ENCODE measurements at places on chromosomes 11 and 22. TPM values are rescaled to one million over a fixed set of nuclear protein-coding genes. Genes with fewer than 3 reads are reported as not detected.

ME3 gene
- 0.92 TPM for total RNA-seq

MCHR1 gene
- 6.6 TPM for total RNA-seq

HPX gene
- 1.4 TPM for total RNA-seq

CDON gene
- total RNA-seq: 25.2 TPM

TMA7B gene
- total RNA-seq: 1.0 TPM

IGLL1 gene
- total RNA-seq: not detected

SAA4 gene
- total RNA-seq: not detected

MAP6 gene
- total RNA-seq: 0.26 TPM

CHADL gene
- total RNA-seq: 1.2 TPM

TBX1 gene
- total RNA-seq: 0.56 TPM

- H3K4me3 ChIP-seq: no peak overlapping the region
- no peak for DNase-seq
- H3K27me3 ChIP-seq: no peaks in the 10 kb centered on the region
- no peaks in the 10 kb centered on the region for H3K36me3 ChIP-seq
- H3K27ac ChIP-seq: no peak overlapping the region
Measured at GRCh38 chr11:71951741-71952310, 23.0 kb downstream of the RNF121 start.

DNA sequence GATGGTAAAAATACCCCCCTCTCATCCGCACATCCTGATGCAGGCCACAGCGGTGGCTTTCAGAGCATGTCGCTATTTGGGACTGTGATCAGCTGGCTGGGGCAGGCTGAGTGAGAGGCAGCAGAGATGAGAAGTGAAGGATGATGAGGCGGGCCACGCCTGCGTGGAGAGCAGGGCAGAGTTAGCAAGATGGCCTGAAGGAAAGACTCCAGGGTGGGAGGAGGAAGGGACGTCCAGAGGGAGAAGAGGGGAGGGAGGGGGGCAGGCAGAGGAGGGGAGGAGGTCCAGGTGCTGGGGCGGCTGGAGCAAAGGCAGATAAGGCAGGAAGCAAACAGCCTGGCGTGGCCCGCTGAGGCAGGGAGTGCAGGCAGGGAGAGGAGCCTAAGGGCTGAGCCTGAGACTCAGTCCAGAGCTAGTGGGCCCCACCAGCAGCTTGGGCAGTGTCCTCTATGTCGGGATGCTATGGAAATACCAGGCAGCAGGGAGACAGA is 29.1 kb downstream of the LRFN4 start:
- no peak overlapping the region for H3K27ac ChIP-seq
- no peak overlapping the region for H3K4me3 ChIP-seq
- H3K36me3 ChIP-seq: no peaks in the 10 kb centered on the region
- DNase-seq: no peak
- H3K27me3 ChIP-seq: peaks cover 6% of the 10 kb centered on the region
- H3K4me1 ChIP-seq: peaks cover 7% of the 10 kb centered on the region

GRCh38 chr11:114522818-114523217 is 36.9 kb downstream of the NXPE1 start:
- peaks cover 5% of the 10 kb centered on the region for H3K4me1 ChIP-seq
- no peaks in the 10 kb centered on the region for H3K27me3 ChIP-seq
- no peak overlapping the region for H3K27ac ChIP-seq

DNA sequence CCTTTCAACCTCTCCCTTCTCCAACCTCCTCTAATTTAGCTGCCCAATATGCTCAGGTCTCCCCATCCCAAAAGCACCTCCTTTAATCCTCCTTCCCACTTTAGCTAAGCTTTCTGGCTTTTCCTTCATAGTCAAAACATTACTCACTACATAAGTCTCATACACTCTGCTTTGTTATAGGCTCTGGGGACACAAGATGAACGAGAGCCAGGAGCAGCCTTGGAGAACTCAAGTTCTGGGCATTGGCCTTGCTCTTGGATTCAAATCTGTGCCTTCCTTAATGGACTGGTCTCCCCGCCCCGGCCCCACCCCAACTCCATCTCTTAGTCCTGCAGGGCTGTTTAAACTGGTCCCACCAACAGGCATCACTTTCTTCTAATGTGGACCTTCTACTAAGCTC is 11.4 kb upstream of the HPX start:
- H3K4me3 ChIP-seq: no peak overlapping the region
- DNase-seq: no peak
- H3K27ac ChIP-seq: no peak overlapping the region
- H3K4me1 ChIP-seq: no peaks in the 10 kb centered on the region

DNA sequence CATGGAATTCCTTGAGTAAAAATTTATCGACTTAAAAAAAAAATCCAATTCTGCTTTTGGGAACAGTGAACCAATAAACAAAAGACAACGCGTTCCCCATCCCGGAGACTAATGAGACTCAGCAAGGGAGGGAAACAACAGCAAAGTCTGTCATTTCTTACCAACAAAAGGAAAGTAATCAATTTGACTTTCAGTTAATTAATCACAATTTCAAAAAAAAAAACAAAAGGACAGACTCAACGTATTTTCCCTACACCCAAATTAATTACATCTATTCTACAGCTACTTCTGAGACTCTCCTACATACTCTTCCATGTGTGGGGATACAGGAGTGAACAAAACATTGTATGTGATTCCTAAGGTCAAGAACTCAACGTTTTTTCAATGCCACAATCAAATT is 1.9 kb downstream of the RDX start:
- H3K36me3 ChIP-seq: no peaks in the 10 kb centered on the region
- no peak for DNase-seq
- H3K27ac ChIP-seq: peak overlapping the region; percentile 46
- peaks cover 3% of the 10 kb centered on the region for H3K27me3 ChIP-seq
- peaks cover 43% of the 10 kb centered on the region for H3K4me1 ChIP-seq
- H3K4me3 ChIP-seq: peak overlapping the region; percentile 96

DNA sequence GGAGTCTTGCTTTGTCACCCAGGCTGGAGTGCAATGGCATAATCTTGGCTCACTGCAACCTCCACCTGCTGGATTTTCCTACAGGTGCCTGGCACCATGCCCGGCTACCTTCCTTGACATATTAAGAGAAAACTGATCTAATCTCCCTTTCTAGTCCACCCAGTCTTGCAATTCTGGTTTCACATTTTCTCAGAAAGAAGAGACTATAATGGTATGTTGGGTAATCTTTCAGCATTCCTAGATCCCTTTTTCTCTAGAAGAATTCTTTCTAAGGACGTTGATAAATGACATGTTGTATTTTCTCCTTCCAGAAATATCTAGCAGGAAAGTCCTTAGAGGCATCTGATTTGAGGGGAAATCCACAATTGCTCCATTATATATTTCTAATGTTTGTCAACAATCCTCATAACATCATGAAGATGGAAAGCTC is 10.4 kb upstream of the HSPA8 start:
- no peaks in the 10 kb centered on the region for H3K27me3 ChIP-seq
- DNase-seq: no peak
- H3K4me1 ChIP-seq: peaks cover 5% of the 10 kb centered on the region
- no peak overlapping the region for H3K4me3 ChIP-seq

DNA sequence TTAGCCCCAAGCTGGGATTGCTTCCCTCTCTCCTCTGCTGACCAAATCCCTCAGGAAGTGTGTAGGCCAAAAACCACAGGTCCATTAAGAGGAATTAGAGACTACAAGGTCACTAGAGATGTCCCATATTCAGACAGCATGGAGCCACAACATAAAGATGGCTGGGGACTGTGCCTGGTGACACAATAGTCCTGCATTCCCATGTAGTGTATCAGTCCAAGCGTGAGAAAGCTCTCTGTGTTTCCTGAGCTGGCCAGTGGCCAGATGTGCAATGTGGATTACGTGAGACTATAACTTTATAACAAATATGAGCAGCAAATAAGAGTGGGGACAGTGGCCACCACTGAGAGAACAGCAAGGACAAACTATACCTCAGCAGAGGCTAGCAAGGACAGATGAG is 7.6 kb upstream of the MS4A10 start:
- no peak overlapping the region for H3K27ac ChIP-seq
- H3K27me3 ChIP-seq: peaks cover 5% of the 10 kb centered on the region
- no peak overlapping the region for H3K4me3 ChIP-seq
- H3K4me1 ChIP-seq: no peaks in the 10 kb centered on the region

DNA sequence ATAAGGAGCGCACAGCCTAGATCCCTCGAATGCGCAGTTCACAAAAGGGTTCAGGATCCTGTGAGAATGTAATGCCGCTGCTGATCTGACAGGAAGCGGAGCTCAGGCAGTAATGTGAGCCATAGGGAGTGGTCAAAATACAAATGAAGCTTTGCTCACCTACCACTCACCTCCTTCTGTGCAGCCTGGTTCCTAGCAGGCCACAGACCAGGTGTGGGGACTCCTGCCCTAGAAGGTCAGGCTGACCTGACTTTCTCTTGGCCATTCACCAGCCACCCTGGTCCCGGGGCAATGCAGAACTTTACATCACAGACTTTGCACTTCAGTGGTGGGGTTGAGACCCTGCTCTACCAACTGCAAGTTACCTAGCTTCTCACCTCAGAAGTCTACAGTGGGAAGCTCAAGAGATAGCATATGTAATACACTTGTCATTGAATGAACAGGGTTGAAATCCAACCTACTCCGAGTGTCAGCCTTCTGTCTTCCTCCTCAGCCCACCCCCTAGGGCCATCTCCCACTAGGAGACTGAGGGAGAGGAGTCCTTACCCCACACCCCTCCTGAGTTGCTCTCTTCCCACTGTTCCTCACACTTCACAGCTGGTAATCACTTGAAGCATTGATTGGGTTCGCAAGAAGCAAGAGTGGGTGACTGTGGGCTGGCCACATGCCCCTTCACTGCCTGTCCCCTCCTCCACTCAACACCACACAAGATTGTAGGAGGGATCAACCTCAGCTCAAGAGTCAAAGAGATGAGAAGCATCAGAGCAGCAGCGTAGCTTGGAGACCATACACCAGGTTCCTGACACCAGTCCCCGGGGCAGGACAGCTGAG is 2.0 kb upstream of the KCNJ1 start:
- no peaks in the 10 kb centered on the region for H3K36me3 ChIP-seq
- H3K4me1 ChIP-seq: peaks cover 3% of the 10 kb centered on the region
- no peak overlapping the region for H3K27ac ChIP-seq
- no peak overlapping the region for H3K4me3 ChIP-seq
- H3K27me3 ChIP-seq: peaks cover 4% of the 10 kb centered on the region

DNA sequence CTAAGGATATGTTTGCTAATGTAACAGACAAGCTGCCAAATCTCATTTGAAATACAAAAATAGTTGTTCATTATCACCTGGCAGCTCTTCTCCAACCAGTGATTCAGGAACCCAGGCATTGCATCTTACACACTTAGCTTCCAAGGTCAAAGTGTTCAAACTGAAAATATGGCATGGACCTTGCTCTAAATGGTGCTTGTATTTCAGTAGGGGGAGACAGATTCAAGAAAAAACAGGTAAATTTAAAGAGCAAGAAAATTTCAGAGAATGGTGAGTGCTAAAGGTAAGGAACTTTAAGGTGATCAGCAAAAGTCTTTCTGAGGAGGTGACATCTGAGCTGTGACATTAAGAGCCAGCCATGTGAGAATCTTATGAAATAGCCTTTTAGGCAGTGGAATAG is 82.8 kb upstream of the E2F8 start:
- no peak overlapping the region for H3K27ac ChIP-seq
- H3K36me3 ChIP-seq: no peaks in the 10 kb centered on the region
- no peak overlapping the region for H3K4me3 ChIP-seq
- H3K27me3 ChIP-seq: peaks cover 2% of the 10 kb centered on the region
- no peaks in the 10 kb centered on the region for H3K4me1 ChIP-seq
- DNase-seq: no peak

- no peak overlapping the region for H3K4me3 ChIP-seq
- H3K27ac ChIP-seq: no peak overlapping the region
- H3K27me3 ChIP-seq: peaks cover 3% of the 10 kb centered on the region
- peaks cover 13% of the 10 kb centered on the region for H3K4me1 ChIP-seq
- peaks cover 13% of the 10 kb centered on the region for H3K36me3 ChIP-seq
- no peak for DNase-seq
Measured at GRCh38 chr22:41540006-41540315, 4.3 kb downstream of the POLR3H start.

DNA sequence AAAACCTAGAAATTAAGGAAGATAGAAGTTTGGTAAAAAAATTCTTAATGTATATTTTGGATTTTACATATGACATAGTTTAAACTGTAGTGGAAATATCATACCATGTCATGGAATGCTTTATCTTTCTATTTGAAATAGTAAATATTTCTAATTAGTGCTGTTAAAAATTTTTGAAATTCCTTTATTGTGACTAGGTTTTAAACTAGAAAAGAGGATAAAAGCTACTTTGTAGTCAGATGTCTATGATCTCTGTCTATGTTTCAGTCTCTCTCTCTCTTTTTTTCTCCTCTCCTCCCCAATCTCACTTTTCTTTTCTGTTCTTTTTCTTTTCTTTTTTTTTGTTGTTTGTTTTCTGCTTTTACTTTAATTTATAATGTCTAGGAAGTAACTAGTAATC is 226.2 kb downstream of the TMEM135 start:
- peak overlapping the region; percentile 67 for H3K27ac ChIP-seq
- H3K4me3 ChIP-seq: no peak overlapping the region
- H3K27me3 ChIP-seq: peaks cover 6% of the 10 kb centered on the region
- peaks cover 30% of the 10 kb centered on the region for H3K4me1 ChIP-seq
- DNase-seq: no peak

GRCh38 chr22:21960200-21961126 is 7.8 kb upstream of the PPM1F start:
- peak overlapping the region; percentile 9 for H3K27ac ChIP-seq
- no peak overlapping the region for H3K4me3 ChIP-seq
- peaks cover 22% of the 10 kb centered on the region for H3K36me3 ChIP-seq
- H3K27me3 ChIP-seq: peaks cover 14% of the 10 kb centered on the region
- H3K4me1 ChIP-seq: no peaks in the 10 kb centered on the region
- no peak for DNase-seq

- peaks cover 7% of the 10 kb centered on the region for H3K27me3 ChIP-seq
- no peak overlapping the region for H3K4me3 ChIP-seq
- H3K27ac ChIP-seq: no peak overlapping the region
- H3K36me3 ChIP-seq: peaks cover 15% of the 10 kb centered on the region
- DNase-seq: no peak
Measured at GRCh38 chr11:898143-898511, 12.5 kb downstream of the CHID1 start.

DNA sequence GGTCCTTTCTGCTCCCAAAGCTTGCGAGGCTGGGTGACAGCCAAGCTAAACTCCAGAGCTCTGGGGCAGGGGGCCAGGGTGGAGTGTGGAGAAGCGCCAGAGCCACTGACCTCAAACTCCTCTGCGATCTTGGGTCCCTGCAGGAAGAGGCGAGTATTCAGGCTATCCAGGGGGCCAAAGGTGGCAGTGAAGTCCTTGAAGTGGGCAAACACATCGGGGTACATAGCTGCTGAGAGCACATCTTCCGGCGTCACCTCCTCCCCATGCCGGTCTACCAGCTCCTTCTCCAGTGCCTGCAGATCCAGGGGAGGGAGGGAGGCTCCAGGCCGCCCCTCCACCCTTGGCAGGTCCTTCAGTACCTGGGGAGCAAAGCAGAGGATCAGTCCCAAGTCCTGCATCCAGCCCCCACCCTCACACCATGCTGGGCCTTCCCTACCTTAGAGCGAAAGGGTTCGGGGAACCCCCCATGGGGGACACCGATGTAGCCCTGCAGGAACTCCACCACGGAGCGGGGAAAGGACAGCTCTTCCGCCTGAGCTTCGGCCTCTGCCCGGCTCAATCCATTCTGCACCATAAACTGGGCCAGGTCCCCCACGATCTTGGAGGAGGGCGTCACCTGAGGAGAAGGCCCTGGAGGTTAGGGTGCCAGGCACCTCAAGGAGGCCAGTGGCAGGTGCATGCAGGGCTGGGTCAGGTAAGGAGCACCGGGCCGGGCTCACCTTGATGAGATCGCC is 6.4 kb downstream of the RCE1 start:
- DNase-seq: no peak
- peaks cover 3% of the 10 kb centered on the region for H3K4me1 ChIP-seq
- H3K27me3 ChIP-seq: peaks cover 30% of the 10 kb centered on the region
- no peak overlapping the region for H3K4me3 ChIP-seq
- no peak overlapping the region for H3K27ac ChIP-seq

GRCh38 chr22:30969532-30970355 is 679 bp downstream of the TUG1 start:
- H3K27ac ChIP-seq: peak overlapping the region; percentile 89
- peak; percentile 50 for DNase-seq
- peak overlapping the region; percentile 96 for H3K4me3 ChIP-seq
- H3K4me1 ChIP-seq: peaks cover 54% of the 10 kb centered on the region
- peaks cover 12% of the 10 kb centered on the region for H3K27me3 ChIP-seq

All from endothelial cell (in vitro differentiated cells).